ENCODE measurements at places on chromosomes 5 and 9. TPM values are rescaled to one million over a fixed set of nuclear protein-coding genes. Genes with fewer than 3 reads are reported as not detected.

Gene SPINK9
- total RNA-seq: not detected

Gene PCDHB13
- total RNA-seq: 4.4 TPM

Gene FIBCD1
- not detected for total RNA-seq

Gene TLE1
- 73.8 TPM for total RNA-seq

Gene EQTN
- total RNA-seq: 0.51 TPM

Gene RFESD
- 0.62 TPM for total RNA-seq

Gene CDX1
- 0.31 TPM for total RNA-seq

Gene CCL28
- total RNA-seq: 13.0 TPM

Gene LCN10
- total RNA-seq: not detected

Gene AJM1
- 2.2 TPM for total RNA-seq

Gene NFIB
- total RNA-seq: 161 TPM

Gene FAM153A
- 1.0 TPM for total RNA-seq

Gene DMRT3
- total RNA-seq: not detected

Gene SLC34A3
- total RNA-seq: not detected

Gene DOCK2
- total RNA-seq: 11.5 TPM

Gene C9orf43
- total RNA-seq: 0.92 TPM

Gene EPB41L4A
- total RNA-seq: 9.7 TPM

Gene CRHBP
- total RNA-seq: not detected

Gene CER1
- total RNA-seq: not detected

Gene FAM174A
- 53.2 TPM for total RNA-seq

Gene BARHL1
- total RNA-seq: not detected

Gene HRH2
- total RNA-seq: 1.7 TPM

Gene THG1L
- 11.3 TPM for total RNA-seq

Gene NFIL3
- 20.4 TPM for total RNA-seq

Gene SLC6A19
- total RNA-seq: not detected

Gene SLC36A3
- not detected for total RNA-seq

Gene SERF1B
- 34.6 TPM for total RNA-seq

Gene PAEP
- total RNA-seq: not detected

Gene KIF27
- total RNA-seq: 12.5 TPM

Gene IL7R
- total RNA-seq: 0.72 TPM

Gene SPAAR
- total RNA-seq: 1.8 TPM

Gene STC2
- 29.2 TPM for total RNA-seq

Gene IGFBPL1
- 1.2 TPM for total RNA-seq

Gene ANKRD31
- total RNA-seq: 0.51 TPM

Gene IL13
- not detected for total RNA-seq

Gene RALGDS
- total RNA-seq: 56.0 TPM

Gene BTNL8
- total RNA-seq: not detected

Gene TSSK1B
- not detected for total RNA-seq

All from tongue (tissue), 3 donors.